ENCODE measurements at places on chromosomes 11 and 22.
A peak's percentile ranks its signal among the peaks of the same experiment; 100 is the strongest.

DNA sequence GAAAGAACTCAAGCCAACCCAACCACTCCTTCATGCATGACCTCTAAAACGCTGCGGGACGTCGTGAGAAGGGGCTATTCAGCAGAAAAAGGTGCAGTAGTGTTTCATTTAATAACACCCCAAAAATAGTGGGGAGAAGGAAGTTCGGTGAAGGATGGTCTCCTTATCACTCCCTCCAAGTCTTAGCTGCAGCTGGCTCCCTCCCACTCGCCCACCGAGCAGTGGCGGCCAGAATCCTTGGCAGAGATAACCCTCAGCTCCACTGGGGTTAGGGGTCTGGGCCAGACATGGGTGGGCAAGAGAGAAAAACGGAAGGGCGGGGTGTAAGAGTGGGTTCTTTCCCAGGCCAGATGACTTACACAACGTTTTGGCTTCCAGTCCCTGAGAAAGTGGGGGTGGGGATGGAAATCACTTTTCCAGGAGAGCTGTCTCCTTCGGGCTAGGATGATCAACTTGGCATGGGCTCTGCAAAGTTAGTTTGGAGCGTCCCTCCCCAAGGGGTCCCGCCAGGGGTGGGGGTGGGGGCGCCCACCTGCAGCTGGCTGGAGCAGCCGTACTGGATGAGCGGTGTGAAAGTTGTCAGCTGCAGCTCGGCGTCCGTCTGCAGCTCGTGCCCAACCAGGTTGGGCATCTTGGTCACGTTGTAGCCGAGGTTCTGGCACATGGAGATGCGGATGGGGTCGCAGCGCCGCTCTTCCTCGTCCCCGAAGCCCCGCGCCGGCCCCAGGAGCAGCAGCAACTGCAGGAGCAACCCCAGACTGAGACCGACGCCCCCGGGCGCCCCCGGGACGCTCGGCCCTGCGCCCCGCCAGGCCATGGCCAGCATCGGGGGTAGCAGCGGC is 705 bp downstream of the FZD4 start:
- peaks cover 47% of the 10 kb centered on the region for H3K4me1 ChIP-seq
- H3K27ac ChIP-seq = no peak overlapping the region
- peaks cover 29% of the 10 kb centered on the region for H3K27me3 ChIP-seq
- peak overlapping the region; percentile 75 for H3K4me3 ChIP-seq

GRCh38 chr22:20756846-20757245 is 17.1 kb upstream of the SERPIND1 start:
- no peak overlapping the region for H3K4me3 ChIP-seq
- no peaks in the 10 kb centered on the region for H3K4me1 ChIP-seq
- no peaks in the 10 kb centered on the region for H3K27me3 ChIP-seq
- peaks cover 3% of the 10 kb centered on the region for H3K36me3 ChIP-seq

- H3K4me1 ChIP-seq = no peaks in the 10 kb centered on the region
- no peaks in the 10 kb centered on the region for H3K36me3 ChIP-seq
- no peak for DNase-seq
- H3K4me3 ChIP-seq = no peak overlapping the region
- no peak overlapping the region for H3K27ac ChIP-seq
Observed at GRCh38 chr22:43473031-43473430, 61.2 kb downstream of the MPPED1 start.

DNA sequence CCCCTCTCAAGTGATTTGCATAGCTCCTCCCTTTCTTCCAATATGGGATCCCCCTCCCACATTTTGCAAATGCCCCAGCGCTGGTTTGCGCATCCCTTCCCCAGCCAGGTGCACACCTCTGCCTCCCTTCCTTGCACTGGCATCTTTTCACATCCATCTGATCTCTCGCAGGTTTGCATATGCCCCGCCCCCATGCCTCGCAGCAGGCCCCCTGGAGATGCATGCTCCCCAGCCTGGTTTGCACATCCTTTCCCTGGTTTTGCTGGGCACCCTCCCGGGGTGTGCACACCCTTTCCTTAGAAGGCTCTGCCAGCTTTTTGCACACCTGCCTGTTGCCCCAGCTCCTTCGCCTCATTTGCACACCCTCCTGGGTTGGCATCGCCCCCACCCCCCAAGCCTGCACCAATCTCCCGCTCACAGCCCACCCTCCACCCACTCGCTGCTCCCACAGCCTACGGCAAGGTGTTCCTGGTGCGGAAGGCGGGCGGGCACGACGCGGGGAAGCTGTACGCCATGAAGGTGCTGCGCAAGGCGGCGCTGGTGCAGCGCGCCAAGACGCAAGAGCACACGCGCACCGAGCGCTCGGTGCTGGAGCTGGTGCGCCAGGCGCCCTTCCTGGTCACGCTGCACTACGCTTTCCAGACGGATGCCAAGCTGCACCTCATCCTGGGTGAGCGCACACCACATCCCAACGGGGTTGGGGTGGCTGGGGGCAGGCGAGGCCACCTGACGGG is 917 bp downstream of the RPS6KA4 start:
- peak overlapping the region; percentile 50 for H3K27ac ChIP-seq
- H3K27me3 ChIP-seq = no peaks in the 10 kb centered on the region
- H3K4me1 ChIP-seq = peaks cover 26% of the 10 kb centered on the region

All from WTC11 (cell line).